Stimulated activated CD4-positive, alpha-beta T cell treated with anti-CD3 and anti-CD28 coated beads, Interleukin-2, amount 100 ng/mL, for 24 hours (primary cell): ENCODE measurements at places on chromosomes 6 and 20.

DNA sequence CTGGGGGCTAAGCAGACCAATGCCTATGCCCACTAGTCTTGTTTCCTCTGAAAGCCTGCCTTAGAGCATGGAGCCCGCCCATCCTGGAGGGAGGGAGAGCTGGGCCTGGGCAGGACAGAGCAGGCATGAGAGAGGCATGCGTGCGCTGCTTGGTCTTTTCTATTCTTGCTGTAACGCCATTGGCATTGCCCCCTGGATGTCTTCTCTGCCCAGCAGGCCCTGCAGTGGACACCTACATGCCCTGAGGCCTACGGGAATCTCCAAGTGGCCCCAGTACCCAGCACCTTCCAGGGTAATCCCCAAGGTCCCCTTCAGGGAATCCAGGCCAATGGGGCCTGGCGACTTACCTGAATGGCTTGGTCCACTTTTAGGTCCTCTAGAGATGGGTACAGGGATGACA is 8.9 kb downstream of the SDCBP2 start:
- no peak for DNase-seq

- DNase-seq, result no peak
These were observed 61.7 kb downstream of the E2F3 start for GRCh38 chr6:20463396-20463795.

GRCh38 chr6:90097356-90097755 is 199.3 kb downstream of the BACH2 start:
- DNase-seq, result no peak

DNA sequence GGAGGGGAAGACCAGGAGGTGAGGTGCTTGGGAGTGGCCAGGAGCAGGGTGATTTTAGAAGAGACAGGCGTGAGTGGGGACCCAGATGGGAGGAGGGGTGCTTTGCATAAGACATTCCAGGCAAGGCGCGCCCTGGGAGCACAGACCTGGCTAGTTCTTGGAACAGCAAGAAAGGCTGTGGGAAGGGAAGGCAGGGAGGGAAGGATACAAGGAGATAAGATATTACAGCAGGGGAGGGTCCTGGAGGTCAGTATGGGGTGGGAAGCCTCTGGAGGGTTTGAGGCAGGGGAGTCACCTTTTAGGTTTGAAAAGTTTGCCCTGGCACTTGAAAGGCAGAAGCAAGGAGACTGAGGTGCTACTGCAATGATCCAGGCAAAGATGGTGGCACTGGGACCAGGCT is 111.8 kb downstream of the ZDHHC14 start:
- DNase-seq, result no peak

DNA sequence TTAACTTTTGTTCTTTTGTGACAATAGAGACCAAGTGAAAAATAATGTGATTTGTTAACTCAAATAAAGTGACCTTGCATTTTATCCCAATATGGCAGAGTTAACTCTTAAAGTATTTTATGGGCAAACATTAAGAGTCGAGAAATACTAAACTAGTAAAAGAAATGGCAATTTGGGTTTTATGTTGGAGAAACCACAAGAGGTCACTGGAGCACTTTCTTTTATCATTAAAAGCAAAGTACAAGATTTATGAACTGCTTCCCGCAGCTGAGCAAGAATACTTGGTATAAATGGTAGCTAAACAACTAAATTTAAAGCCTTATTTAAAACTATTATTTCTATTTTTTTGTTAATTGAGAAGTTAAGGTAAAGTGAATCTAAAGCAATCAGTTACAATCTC is 33.5 kb upstream of the MCM9 start:
- no peak for DNase-seq

DNA sequence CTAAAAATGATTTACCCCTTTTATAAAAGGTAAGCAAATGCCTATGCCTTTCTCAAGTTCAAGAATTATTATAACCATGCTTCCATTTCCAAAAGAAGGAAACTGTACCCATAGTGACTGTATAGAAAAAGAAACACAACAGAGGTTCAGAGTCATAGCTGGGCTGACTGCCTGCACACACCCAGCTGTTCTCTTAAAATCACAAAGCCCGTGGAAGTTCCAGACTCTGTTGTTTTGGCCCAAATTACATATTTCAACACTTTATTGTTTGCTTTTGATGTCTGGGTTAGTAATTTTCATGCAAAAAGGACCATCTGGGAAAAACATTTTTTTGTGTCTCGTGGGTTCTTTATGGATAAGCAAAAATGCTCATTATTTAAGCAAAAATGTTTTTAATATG is 99.2 kb downstream of the LCA5 start:
- no peak for DNase-seq

- no peak for DNase-seq
These were observed 20.6 kb downstream of the KCNQ5 start for GRCh38 chr6:72642435-72642834.

GRCh38 chr6:149940672-149940982 is 1.2 kb upstream of the ULBP2 start:
- no peak for DNase-seq

DNA sequence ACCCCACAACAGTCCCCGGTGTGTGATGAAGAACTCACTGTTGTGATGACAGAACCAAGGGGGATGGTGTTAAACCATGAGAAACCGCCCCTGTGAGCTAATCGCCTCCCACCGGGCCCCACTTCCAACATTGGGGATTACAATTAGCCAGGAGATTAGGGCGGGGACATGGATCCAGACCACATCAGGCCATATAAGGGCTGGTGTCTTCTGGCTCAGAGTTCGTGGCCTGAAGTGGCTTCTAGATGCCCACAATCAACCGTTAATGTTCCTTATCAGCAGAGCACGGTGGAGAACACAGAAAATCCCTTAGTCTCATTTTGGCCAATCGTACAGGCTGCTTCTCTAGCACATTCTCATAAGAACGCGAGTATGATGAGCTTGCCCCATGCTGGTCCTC is 10.9 kb upstream of the MAS1 start:
- no peak for DNase-seq

GRCh38 chr6:43257367-43258145 is 14.3 kb downstream of the TTBK1 start:
- DNase-seq, result no peak

DNA sequence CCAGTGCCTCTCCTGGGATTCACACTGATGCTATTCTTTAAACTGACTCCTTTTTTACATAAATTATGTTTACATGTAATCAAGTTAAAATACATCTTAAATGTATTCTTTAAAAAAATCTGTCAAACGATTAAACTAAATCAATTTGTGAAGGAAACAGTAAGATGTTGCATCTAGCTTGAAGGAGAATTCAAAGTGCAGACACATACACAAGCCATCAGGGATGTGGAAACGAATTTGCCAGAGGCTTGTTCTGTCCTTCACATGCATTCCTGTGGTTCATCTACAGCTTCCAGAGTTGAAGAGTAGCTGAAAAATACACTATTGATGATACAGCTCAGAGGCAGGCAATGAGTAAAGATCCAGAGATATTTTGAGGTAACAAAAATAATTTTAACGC is 7.3 kb upstream of the BPIFB3 start:
- no peak for DNase-seq

GRCh38 chr20:8809107-8809953 is 259.6 kb upstream of the PLCB4 start:
- no peak for DNase-seq

- DNase-seq, result no peak
These were observed 78.4 kb downstream of the NDUFAF5 start for GRCh38 chr20:13863244-13863643.

DNA sequence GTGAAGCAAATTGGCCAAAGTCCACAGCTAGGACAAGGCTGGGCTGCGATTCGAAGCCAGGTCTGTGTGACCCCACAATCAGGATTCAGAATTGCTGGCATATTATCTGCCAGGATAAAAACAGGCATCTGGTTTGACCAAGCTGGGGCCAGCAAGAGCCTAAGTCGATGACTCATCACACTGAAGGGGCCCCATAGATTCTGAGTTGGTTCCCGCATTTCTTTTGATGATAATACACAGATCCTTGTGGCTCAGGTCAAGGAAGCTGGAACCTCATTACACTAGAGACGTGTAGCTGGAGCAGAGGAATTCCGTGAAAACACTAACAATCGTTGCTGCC is 6.5 kb downstream of the KCNB1 start:
- no peak for DNase-seq

DNA sequence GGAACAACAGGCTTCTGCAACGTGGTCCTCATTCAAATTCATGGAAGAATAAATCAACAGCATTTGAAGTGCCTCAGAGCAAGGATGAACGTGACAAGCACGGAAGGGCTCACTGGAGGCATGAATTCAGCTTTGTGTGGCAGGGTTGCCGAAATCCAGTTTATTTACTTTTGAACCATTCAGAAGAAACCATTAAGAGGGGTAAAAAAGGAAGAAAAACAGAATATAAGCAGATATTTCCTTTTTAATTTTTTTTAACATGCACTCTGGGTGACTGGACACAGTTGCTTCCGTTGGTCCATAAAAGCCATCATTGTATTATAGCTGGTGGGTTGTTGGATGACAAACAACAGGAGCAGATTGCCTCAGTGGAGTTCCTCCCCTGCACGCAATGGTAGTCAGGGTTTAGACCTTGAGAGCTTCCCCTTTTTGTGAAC is 17.3 kb upstream of the SNRPB2 start:
- no peak for DNase-seq

- DNase-seq, result no peak
These were observed 10.2 kb upstream of the HIVEP1 start for GRCh38 chr6:12001706-12002435.

- DNase-seq, result no peak
These were observed 610.3 kb downstream of the RNF144B start for GRCh38 chr6:18997375-18997826.

DNA sequence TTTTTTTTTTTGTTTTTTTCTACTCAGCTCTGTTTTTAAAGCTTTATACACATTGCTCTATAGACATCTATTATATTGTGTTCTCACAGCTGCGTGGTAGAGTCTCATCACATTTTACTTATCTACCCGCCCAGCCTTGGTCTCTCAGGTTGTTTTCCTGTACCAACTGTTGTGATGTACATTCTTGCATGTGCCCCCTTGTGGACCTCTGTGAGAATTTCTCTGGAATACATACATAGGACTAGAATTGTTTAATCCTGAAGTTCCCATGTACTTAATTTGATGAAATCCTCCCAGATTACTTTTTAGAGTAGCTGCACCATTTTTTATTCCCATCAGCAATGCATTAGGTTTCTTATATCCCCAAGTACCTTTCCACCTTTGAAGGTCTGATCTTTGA is 40.4 kb upstream of the TINAG start:
- DNase-seq, result no peak

DNA sequence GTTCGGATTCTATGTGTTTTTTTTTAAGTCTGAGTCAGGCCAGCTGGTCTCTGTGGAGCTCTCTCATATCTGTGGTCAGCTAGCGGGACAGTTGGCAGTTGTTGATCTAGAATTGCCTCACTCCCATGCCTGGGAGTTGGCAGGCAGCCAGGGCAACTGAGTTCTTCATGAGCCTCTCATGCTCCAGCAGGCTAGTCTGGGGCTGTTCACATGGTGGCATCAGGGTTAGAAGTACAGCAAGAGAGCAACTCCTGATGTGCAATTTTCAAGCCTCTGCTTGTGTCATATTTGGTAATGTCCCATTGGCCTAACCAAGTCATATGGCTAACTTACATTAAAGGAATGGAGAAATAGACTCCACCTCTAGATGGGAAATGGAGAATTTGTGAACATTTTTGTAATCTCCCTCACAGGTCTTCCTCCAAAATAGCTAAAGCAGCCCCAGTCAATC is 6.7 kb upstream of the IFT52 start:
- no peak for DNase-seq

DNA sequence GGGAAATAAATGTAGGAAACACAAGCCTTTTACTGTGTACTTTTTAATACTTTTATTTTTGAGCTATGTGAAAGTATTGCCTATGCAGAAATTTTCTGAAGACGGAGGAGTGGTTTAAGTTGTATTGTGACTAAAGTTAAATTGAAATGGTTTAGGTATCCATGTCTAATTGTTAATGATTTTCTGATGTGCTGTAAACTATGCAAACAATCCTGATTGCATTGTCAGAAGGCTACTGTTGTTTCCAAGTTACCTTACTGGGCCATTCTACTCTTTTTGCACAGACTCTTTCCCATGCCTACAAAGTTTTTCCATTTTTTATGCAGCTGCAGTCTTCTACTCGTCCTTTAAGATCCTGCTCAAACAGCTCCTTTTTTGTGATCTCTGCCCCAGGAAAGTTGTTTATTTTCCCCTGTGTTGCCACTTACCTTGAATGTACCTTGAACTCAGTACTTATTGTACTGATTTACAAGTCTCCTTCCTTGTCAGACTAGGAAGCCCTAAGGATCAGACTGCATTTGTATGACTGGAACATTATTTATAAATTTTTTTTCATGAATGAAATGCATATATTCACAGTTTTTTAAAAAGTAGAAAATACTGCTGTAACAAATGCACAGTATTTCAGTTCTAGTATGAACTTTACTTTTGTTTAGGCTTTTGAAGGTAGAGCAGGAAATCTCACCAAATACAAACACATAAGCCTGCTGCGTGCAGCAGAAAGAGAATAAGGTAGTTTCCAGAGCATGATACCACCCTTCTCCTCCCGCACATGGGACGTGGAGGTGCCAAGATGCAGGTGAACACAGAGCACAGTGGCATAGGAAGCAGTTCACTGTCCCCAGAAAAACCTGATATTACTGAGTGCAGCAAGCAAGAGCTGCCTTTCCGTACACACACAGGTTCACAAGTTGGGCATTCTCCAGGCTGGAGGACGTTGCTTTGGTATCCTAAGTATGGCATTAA is 97.8 kb downstream of the CRYBG1 start:
- DNase-seq, result no peak

DNA sequence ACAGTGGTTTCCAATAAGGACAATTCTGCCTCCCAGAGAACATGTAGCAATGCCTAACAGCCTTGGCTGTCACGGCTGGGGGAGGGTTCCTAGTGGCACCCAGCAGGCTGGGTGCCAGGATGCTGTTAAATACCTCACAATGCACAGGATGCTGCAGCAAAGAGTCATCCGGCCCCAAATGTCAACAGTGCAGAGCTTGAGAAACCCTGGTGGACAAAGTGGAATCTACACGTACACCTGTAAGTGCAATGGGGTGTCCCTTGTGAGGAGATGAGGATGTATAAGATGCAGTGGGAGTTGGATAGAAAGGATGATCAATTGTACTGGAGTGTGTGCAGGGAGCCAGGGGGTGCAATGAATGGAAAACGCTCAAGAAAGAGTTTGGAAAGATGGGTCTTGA is 142.4 kb downstream of the FNDC1 start:
- DNase-seq, result no peak

GRCh38 chr6:99119109-99120031 is 171.6 kb upstream of the FBXL4 start:
- DNase-seq, result peak; percentile 22
